ENCODE measurements at places on chromosomes 6 and 20.

DNA sequence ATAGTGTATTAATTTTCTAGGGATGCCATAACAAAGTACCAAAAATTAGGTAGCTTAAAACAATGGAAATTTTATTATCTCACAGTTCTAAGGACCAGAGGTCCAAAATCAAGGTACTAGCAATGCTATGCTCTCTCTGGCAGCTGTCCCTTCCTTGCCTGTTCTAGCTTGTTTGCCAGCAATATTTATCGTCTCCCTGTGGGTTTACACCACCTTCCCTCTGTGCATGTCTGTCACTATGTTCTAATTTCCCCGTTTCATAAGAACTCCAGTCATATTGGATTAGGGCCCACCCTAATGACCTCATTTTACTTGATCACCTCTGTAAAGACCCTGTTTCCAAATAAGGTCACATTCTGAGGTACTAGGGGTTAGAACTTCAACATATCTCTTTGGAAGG lies 217.2 kb downstream of the IBTK start:
- no peak for DNase-seq

DNA sequence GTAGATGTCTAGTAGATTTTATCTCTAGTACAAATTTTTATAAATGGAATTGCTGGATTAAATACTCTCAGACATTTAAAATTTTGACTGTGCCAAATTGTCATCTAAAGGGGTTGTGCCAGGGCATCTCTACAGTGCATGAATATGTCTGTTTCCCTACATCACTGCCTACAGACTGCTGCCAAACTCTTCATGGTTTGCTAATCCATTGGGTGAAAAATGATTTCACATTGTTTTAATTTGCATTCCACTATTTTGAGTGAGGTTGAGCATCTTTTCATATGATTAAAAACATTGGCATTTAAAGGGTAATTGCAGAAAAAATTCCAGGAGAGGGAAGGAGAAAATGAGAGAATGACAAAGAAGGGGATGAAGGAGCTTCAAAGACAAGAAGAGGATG lies 267.7 kb upstream of the RNF24 start:
- no peak for DNase-seq

DNA sequence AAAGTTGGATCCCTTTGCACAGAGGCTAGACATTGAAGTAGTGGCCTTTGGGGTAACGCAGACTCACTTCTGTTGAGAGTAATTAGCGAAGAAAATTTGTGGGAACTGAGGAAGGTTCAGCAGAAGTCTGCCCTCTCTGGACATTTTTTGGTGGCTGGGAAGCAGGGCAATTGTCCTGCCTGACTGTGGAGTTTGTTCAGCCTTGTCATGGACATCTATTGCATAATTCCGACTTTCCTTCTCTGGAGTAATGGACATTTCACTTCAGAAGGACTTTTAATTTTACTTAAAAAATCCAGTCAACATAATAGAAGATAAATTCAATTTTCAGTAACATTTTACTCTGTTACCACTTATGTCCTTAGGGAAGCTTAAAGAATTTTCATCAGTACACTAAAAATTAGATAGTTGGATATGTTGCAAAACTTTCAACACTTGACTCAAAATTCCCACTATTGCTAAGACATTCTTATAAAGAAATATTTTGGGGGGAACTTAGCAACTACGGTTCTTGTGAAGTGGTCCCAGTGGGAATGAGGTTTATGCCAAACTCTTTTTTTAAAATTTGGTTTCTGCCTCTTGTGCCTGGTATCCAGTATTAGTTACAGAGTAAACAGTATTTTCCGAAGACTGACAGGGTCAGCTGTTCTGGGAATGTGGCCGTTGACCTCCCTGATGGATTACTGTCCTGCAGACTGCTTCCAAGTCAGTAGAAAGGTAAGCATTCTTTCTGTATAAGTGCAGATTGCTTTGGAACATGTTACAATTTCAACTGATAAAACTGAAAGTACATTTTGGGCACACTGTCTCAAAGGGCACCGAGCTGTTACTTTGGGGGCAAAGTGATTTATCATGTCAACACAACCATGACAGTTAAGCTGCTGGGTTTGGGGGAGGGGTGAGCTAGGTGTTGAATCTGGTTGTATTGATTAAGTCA lies 100.6 kb upstream of the MLIP start:
- peak; percentile 5 for DNase-seq

GRCh38 chr6:149231778-149232177 lies 85.7 kb upstream of the TAB2 start:
- no peak for DNase-seq

DNA sequence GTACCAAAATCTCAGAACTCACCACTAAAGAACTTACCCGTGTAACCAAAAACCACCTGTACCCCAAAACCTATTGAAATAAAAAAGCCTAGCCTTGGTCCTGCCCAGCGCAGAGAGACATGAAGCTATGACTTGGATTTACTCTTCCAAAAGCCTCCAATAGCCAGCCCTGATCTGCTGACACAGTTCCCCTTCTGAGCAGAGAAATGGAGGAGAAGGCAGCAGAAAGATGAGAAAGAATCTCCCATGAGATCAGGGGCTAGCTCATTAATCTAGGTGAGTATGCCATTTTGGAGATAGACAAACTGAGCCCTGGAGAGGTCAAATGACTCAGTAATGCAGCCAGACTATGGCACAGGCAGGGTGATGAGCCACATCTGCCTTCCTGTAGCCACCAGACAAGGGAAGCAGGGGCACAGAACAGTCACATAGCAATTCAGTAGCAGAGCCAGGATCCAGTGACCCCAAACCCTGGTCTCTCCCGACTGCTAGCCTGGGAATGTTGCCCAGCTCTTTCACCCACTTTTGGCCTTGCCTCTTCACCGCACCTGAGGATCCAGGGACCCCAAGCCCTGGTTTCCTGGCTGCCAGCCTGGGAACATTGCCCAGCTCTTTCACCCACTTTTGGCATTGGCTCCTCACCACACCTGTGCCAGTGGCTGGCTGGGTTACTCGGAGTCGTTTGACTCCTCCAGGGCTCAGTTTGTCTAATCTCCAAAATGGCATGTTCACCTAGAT lies 7.2 kb upstream of the SDCBP2 start:
- no peak for DNase-seq

DNA sequence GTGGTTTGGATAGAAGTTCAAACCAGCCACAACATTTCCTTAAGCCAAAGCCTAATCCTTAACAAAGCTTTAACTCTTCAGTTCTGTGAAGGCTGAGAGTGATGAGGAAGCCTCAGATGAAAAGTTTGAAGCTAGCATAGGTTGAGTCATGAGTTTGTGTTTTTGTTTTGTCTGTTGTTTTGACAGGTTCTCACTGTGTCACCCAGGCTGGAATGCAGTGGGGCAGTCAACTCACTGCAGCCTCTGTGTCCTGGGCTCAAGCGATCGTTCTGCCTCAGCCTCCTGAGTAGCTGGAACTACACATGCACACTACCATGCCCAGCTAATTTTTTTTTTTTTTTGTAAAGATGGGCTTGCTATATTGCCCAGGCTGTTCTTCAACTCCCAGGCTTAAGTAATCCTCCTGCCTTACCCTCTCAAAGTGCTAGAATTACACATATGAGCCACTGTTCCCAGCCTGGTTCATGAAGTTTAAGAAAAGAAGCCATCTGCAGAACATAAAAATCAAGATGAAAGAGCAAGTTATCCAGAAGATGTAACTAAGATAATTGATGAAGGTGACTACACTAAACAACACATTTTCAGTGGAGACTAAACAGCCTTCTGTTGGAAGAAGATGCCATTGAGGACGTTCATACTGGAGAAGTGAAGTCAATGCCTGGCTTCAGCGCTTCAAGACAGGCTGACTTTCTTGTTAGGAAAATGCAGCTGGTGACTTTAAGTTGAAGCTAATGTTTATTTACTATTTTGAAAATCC lies 96.2 kb downstream of the SMAP1 start:
- DNase-seq = no peak

DNA sequence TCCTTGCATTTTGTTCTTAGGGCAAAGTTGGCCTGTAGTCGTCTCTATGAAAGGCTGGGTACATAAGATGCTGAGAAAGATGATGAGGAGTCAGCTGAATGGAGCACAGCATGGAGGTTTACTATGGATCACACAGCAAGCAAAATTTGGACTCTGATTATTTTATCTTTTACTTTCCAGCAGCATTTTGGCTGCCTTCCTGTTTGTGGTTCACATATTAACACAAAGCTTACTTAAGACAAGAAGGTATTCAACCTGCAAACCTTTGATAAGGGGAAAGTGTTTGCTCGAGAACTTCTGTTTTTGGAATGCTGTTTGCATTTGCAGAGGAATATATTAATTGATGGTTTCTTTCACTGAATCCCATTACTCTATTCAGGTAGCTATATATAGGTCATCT lies 103.1 kb upstream of the ENPP5 start:
- no peak for DNase-seq

DNA sequence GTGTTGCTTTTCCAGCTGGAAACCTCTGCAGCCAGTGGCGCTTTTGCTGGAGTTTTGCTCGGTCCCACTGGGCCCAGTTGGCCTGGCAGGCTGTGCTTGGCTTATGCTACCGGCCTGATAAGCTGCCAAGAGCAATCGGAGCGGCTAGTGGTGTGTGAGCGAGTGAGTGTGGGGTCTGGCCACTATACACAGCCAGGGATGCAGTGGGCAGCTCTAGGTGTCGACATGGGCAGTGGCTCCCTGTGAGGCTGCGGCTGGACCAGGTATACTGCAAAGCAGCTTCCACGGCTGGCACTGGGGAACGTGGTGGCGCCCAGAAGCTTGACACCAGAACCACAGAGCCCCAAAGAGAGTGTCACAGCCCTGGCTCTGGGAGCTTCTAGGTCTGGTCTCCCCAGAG lies 996.5 kb downstream of the GRIK2 start:
- DNase-seq = no peak

GRCh38 chr20:10338426-10339180 lies 95.4 kb downstream of the MKKS start:
- DNase-seq = no peak

DNA sequence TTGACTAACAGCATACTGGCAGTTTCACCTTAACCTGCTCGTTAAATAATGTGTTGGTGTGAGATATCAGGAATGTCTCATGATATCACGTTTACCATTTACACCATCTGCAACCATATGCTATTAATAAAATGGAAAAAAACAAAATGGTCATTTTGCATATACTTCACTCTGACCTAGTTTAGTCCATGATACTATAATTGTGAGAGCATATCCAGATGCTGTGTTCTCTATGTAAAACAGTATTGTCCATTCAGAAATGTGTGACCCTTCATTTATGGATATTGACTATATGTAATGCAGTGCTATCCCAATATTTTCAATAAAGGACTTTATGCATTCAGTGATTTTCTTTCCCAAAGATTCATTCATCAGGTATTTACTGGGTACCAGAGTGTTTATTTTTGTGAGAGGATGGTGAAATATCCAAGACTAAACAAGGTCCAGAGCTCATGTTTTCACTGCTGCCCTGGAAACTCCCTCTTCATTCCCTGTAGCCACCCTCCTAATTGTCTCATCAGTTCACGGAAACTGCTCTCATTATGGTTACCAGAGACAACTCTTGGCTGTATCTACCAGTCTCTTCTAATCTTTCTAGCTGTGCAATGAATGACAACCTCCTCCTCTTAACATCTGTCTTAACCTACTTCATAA lies 25.7 kb upstream of the HINT3 start:
- no peak for DNase-seq

- no peak for DNase-seq
Measured at GRCh38 chr20:22430746-22431168, 153.6 kb downstream of the FOXA2 start.

DNA sequence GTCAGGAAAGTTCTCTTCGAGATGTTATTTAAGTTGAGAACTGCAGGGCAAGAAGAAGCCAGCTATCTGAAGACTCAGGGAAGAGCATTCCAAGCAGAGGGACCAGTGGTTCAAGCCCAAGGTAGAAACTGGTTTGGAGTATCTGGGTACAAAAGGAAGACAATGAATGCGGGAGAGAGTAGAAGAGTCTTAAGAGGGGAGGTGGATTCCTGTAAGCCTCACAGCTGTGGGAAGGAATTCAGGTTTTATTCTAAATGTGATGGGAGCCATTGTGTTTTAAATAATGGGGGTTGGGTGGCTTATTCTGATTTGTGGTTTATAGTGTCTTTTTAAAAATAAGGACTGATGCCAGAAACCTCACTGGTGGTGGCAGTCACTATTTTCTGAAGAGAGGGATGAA lies 37.6 kb upstream of the TENT5A start:
- no peak for DNase-seq

DNA sequence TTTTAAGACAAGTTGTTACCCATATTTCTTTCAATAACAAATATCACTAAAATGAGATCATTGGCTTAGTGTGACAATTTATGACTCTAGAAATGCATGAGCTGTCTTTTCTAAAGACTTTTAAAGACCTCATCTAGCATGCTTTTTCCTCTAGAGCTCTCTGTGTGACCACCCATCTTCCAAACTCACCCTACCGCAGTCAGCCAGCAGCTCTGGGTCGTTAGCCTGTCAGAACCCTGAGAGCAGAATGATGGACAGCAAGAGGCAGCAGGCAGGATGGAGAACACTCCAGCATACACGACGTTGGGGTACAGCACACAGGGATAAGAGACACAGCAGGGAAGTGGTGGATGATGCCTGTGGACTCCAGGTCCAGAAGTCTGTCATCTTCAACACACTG lies 45.1 kb upstream of the TBX18 start:
- no peak for DNase-seq

DNA sequence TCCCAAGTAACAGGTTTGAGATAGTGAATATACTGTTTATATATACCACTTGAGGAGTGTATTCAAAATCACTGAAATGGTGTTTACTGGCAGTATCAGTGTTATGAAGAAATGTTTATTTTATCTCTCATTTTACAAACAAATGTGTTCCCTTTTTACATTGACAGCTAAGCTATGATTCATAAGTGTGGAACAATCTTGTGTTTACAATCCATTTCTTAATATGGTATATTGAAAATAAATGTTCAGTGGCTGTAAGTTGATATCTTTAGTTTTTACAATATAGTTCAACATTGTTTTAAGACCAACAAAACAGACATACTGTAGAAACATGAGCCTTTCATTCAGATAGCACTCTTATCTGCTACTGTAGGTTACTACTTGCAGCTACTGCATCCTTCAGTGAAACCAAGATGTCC lies 14.3 kb downstream of the PHF3 start:
- no peak for DNase-seq

- DNase-seq = no peak
Measured at GRCh38 chr6:127301199-127301700, 34.6 kb downstream of the RNF146 start.

- no peak for DNase-seq
Measured at GRCh38 chr6:166281104-166281503, 27.1 kb downstream of the PRR18 start.

- DNase-seq = no peak
Measured at GRCh38 chr6:12148841-12149240, 136.7 kb downstream of the HIVEP1 start.

DNA sequence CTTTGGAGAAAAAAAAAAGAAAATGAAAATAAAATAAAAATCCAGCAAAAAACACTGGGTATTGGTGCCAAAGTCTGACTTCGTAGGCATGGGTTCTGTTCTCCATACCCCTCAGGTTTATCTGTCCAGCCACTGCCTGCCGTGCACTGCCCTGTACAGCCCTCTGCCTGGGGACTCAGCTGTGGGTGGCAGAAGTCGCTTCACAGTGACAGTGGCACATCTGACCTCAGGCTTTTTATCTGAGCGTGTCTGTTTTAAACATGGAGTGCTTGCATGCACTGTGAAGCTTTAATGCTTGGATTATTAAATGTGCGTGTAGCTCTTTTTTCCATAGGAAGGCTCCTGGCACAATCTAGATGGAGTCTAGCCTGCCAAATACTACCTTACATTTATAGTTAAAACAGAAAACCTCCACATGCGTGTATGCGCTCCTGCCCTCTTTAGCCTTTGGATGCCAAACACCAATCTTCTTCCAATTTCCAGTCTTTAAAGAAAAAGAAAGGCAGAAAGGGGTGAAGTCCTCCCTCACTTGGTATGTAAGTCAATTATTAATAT lies 375.5 kb downstream of the UTRN start:
- no peak for DNase-seq

GRCh38 chr6:137870744-137871247 lies 3.7 kb downstream of the TNFAIP3 start:
- DNase-seq = no peak

Data from ACHN (cell line).